Left forelimb (tissue), 1 donor: ENCODE measurements at places on chromosomes 2 and 18.

GRCh38 chr2:101147971-101148370, 3.2 kb downstream of the TBC1D8 start:
- no peak for DNase-seq

DNA sequence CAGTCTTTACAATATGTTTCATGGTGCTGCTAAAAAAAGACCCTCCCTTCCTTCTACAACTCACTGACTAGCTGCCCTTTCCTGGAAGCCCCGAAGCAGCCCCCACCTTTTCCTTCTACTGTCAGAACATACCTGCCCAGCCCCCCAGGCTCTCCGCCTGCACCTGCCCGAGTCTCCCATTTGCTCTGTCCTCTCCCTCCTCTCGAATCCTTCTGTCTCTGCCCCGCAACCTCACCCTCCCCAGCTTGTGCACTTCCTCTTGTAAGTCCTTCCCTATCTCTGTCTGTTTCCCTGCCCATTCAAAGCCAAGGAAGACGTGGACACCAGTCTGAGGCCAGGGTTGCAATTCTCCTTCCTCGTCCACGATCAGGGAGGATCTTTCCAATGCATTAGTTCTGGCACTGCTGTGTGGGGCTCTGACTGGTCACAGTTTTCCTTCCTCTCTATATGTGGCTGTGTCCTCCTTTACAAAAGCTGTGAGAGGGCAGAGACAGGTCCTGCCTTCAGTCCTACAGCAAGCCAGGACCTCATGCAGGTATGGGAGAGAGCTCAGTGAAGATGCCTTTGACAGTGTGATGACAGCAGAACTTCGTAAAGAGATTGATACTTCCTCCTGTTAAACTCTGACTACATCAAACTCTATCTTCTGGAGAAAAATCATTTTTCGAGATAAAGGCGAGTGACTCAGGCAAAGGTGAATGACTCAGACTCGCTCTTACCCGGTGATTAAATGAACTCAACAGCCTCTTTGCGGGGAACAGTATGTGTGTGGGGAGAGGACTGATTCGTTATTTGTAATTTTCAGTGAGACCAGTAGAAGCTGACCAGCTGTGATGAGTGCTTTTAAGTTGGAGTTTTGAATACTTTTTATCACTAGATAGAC, 14.2 kb downstream of the TNFRSF11A start:
- DNase-seq: no peak

- no peak for DNase-seq
Observed at GRCh38 chr2:143481733-143482132, 352.5 kb downstream of the ARHGAP15 start.

- no peak for DNase-seq
Observed at GRCh38 chr18:3054780-3055179, 41.8 kb upstream of the LPIN2 start.

DNA sequence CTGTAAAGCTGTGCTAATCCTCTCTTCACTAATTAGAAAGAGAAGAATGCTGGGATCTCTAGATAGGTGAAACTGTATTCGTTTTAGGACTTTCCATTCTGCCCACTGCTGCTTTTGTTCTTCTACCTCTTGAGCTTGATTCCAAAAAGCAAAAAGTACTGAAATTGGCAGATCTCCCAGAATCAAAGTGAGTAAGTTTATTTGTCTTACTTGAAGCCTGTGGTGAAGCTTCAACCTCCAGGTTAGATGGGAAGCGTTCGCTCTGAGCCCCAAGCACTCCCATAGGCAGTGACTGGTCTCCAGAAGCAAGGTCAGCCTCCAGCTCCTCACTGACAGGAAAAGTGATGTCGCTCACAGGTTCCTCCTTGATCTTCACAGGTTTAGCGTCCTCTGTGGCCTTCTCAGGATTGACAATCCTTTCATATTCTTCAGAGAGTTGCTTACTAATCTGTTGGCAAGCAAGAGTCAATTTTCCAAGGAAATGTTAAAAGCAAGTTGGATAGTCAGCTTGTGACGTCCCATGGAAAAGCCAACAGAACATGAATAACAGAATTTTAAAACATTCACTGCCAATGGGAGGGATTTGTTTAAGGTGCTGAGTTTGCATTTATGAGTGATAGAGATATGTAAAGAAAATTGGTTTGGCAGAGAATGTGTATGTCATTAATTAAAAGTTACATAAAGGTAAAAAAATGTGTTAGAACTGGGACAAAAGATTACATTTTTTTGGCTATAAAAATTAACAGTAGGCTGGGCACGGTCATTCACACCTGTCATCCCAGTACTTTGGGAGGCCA, 8.1 kb downstream of the SUPT7L start:
- no peak for DNase-seq

GRCh38 chr18:34918856-34919255, 122.4 kb upstream of the MAPRE2 start:
- no peak for DNase-seq

DNA sequence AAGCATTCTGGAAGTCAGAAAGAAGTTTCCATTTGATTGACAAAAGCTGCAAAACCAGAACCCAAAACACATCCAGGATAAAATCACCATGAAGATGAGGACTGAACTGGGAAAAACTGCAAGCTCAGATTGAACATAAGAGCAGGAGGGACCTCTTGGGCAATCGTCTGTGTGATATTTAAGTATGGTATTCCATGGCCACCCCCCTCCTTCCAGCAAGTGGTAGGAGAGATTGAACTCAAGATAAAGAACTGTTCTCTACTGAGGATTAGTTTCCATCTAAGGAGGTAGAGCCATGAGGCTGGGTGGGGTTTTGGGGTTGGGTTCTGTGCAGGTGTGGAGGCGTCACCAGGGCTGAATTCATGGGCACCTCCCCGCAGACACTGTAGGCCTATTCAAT, 251.1 kb downstream of the NCKAP5 start:
- no peak for DNase-seq

DNA sequence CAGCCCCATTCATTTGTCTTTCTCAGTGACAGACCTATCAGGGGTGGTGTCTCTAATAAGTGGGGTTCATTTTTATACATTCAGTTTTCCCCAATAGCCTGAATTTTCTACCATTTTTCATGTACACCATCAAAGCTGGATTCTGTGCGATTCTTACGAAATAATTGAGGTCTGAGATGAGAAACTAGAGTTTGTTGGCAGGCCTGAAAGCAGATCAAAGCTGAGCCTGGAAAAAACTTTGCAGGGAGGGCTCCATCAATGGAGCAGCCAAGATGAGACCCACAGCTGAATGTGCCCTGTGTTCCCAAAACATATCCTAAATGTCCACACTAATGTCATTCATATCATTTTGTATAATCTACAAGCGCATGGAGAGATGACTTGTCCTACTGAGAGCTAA, 4.5 kb upstream of the TMEM200C start:
- DNase-seq: no peak

DNA sequence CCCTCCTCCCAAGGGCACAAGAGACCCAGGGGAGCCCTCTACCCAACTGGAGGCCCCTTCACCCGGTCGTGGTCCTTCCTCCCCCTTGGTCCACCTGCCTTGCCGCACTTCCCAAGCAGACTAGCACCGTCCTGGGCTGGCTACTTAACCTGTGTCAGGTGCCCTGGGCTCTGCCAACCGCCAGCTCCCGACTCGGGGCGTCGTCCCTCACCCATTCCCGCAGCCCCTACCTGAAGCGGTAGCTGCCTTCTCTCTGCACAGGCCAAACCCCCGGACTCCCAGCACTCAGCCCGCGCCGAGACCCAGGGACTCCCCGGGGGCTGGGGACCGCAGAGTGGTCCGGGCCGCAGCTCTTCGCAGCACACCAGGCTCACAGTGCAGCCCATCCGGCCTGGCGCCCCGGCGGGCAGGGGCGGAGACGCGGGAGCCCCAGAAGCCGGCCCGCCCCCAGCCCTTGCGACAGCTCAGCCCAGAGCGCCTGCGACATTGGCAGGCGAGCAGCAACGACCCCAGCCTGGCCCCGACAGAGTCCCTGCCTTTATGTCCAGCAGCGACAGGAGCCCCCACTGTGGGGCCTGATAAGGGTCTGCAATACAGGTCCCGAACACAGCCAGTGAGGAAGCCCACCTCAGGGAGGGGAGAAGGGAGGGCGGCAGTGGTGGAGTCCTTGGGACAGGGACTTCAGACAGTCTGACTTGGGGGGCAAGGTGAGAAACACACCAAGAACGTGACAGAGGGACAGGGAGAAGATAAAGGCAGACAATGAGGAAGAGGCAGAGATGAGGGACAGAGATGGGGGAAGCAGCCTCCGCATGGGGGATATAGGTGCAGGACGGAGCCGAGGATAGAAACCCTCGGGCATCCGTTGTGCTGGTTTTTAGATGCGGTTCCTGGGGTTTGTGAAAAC, 31.0 kb upstream of the TNS1 start:
- DNase-seq: no peak

GRCh38 chr2:219439506-219439905, 4.9 kb downstream of the SPEG start:
- no peak for DNase-seq

GRCh38 chr2:198788676-198789075, 669.1 kb downstream of the SATB2 start:
- no peak for DNase-seq

DNA sequence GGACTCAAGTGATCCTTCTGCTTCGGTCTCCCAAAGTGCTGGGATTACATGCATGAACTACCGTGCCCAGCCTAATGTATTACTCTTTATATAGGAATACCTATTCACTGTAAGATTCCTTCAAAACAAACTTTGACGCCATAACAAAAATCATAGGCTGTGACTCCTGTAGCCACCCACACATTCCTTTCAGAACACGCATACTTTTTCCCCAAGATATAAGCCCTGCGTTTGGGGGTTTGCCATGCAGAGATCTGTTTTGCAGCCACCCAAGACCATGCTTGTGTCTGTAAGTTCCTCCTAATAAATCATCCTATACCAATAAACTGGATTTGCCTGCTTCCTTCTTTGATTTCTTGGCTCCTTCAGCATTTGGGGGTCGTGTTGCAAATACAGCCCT, 46.0 kb upstream of the STON1 start:
- DNase-seq: no peak

GRCh38 chr2:121283670-121284462, 1.1 kb downstream of the TFCP2L1 start:
- no peak for DNase-seq

GRCh38 chr18:10188971-10189810, 265.2 kb upstream of the APCDD1 start:
- no peak for DNase-seq

DNA sequence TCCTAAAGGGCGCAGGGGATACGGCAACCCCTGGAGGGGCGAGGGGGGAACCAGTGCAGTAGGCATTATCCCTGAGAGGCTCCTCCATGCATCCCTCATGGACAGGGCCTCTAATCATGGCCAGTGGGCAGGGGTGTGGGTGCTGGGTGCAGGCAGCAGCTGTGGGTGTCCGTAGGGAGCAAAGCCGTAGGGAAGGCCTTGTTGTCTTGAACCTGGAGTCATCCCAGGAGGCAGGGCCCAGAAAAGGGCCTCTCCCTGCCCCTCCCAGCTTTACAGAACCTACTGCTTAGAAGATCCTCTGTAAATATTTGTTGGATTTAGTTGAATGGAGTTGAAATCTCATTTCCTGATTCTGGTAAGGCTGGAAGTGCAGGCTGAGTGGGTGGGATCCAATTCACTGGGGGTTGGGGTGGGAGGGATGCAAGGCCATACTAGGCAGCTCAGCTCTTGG, 207.0 kb upstream of the HAAO start:
- DNase-seq: peak; percentile 59

GRCh38 chr2:174183076-174183475, 65.3 kb downstream of the OLA1 start:
- no peak for DNase-seq

DNA sequence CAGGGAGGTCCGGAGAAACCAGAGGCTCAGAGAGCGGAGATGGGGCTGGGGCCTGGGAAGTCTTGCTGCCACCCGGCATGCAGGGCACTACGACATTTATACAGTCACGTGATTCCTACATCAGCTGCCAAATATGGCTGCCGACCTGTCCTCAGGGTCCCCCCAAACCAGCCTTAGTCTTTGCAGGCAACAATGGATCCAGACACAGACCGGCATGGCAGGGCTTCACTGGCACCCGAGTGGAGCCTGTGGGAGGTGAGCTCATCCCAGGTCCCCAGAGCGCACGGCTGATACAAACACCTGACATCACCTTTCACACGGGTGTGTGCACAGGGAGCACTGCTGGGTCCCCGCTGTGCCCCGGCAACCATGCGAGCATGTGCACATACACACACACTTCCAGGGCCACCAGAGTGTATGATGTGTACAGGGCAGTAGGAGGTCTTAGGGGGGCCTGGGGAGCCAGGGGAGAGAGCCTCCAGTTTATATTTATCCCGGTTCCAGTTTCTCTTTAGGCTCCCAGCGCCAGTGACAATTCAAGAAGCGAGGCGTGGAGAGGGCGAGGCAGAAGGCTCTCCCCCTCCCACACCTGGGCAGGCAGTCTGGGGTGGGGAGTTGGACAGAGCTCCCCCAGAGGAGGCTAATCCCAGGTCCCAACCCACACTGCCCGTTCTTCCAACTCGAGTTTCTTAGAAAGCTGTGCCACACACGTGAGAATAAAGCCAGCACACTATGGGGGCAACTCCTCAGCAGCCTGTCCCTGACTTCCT, 2.7 kb downstream of the SEMA4C start:
- no peak for DNase-seq

- no peak for DNase-seq
Observed at GRCh38 chr2:86249176-86249575, 49.9 kb downstream of the MRPL35 start.

DNA sequence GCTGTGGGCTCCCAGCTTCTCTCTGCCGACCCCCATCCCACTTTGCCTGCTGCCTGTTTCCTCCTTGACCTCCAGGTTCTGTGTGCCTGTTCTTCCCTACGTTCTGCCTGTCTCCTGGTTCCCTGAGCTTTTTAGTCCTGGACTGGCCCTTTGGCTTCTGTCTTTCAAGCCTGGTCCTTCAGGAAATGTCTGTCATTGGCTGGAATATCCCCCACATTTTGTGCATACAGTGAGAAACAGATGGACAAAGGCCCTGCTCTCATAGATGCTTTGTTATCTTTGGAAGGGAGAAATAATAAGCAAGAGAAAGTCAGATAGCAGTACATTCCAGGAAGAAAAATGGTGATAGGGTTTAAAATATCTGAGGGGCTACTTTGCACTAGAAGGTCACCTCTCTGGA, 5.7 kb downstream of the MGAT5 start:
- no peak for DNase-seq

DNA sequence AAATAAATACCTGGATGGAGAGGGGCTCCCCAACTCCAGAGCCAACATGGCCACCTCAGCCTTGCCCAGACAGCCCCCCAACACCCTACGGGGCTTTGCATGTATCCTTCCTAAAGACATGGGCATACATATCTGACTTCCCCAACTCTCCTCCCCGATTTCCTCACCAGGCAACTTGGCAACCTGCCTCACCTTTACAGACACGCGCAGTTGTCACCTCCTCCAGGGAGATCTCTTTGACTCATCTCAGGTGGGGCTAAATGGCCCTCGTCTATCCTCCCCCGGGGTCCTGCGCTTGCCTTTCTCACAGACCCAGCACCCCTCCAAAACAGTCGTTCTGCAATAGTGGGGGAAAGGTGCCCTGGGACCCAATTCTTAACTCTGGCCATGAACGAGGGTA, 10.6 kb upstream of the BIN1 start:
- DNase-seq: no peak

GRCh38 chr2:29361231-29361630, 246.0 kb downstream of the CLIP4 start:
- DNase-seq: no peak

- no peak for DNase-seq
Observed at GRCh38 chr18:9810994-9811705, 74.6 kb upstream of the TXNDC2 start.
